ENCODE measurements at places on chromosomes 6 and 20.

DNA sequence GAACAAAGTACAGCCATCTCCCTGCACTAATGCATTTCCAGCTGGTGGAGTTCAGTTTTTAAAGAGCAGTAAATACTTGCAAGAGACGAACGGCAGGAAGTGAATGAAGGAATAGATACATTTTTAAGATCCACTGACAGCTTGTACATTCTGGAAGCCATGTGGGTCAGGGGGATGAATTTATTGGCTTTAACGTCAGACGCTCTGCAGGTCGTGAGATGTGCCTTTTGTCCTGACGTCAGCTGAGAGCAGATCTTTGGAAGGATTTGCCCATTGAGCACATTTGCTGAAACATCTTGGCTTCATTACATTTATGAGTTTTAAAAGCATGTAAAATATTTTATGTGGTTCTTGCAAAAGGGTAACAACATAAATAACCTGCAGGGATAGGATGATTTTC is 29.5 kb upstream of the SALL4 start:
- DNase-seq = no peak

DNA sequence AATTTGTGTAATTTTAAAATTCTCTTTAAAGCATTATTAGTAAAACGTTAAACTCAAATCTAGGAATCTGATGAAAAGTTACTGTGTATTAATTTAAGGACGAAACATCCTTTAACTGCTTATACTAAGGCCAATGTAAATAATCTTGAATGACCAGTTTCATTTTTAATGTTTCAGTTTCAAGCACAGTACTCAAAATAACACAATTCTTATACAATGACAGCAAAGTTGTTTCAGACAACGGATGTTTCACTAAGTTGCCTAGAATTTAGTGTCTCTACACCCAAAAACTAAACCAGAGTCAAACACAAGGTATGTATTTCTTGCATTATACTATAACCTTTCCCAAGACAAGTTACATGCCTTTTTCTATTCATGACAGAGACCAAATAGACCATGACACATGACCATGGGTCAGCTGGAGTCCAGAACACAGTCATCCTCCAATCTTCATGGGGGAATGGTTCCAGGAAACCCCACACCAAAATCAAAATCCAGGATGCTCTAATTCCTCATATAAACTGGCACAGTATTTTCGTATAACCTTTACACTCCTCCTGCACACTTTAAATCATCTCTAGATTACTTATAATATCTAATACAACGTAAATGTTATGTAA is 7.7 kb downstream of the PHIP start:
- DNase-seq = no peak

DNA sequence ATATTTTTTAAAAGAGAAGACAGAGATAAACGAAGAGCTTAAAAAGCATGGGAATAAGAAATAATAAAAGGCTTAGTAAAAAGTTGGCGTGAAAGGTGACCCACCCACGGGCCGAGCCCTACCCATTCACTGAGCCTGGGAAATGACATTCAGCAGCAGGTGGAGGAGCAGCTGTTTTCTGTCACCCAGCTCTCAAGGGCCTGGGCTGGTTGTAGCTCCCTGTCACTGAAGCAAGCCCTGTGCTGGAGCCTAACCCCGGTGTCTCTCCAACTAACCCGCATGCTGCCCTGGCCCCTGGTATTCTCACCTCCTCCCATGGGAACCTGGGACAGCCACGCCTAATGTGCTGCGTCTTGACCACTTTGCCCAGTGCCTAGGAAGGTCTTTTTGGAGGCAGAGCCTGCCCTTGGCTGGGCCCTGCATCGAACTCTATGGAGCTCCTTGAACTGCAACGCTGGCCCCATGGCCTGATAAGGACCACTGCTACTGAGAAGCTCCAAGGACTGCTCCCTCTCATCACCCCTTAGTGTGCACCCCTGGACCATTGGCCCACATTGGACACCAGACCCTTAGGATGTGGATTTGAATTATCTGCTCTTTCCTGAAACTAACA is 68.8 kb upstream of the IYD start:
- no peak for DNase-seq

GRCh38 chr20:62168890-62169435 is 13.9 kb upstream of the MTG2 start:
- DNase-seq = no peak

- DNase-seq = no peak
Observed at GRCh38 chr6:24522228-24523176, 27.7 kb downstream of the ALDH5A1 start.

DNA sequence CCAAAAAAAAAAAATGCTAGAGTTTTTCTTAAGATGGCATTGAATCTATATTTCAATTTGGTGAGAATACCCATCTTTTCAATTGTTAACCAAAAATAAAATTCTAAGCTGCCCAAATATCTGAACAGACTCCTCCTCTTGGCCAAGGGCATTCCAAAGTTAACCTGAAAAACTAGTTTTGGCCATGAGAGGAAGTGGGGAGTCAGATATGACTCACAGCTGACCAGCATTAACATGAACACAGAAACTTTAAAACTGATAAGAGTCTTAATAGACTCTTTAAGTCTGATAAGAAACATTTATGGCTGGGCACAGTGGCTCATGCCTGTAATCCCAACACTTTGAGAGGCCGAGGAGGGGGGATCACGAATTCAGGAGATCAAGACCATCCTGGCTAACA is 171.3 kb downstream of the FAXC start:
- DNase-seq = peak; percentile 52

DNA sequence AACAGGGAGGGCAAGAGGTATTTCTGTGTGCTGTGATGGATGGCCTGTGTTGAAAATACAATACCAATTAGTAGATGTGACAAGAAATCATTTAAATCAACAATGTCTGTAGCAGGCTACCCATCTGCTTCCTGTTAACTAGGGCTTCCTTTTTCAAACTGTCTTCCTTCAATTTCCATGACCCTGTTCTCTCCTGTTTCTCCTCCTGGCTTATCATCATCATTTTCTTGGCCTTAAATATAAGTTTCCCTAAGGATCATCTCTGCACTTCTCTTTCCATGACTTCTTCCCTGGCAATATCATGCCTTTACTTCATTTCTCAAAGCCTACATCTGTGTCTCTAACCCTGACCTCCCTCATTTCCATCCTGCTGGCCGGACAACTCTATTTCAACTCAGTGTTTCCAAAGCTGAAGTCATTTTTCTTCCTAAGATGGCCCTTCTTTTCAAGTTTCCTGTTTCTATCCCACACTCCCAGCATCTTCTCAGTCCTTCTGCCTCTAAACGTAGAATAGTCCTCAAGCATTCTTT is 18.2 kb downstream of the ZC2HC1B start:
- no peak for DNase-seq

GRCh38 chr20:13840093-13840465 is 55.3 kb downstream of the NDUFAF5 start:
- DNase-seq = no peak

- DNase-seq = peak; percentile 76
Observed at GRCh38 chr20:2172305-2173175, 70.9 kb downstream of the STK35 start.

DNA sequence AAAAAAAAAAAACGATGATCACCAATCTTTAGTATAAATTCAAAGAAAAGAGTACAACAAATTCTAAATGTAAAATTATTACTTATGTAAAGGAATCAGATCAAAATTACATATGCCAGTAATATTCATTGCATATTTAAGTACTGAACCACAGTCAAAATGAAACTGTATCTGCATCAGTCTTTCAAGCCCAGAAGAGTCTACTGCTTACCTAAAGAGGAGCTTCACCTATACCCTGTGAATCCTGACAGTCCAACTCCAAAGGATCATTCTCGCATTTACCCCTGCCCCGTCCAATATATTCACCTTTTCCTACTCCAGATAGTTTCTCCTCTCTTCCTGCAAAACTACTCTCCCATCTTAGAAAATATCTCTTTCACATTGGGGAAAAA is 9.2 kb downstream of the ATG5 start:
- no peak for DNase-seq

DNA sequence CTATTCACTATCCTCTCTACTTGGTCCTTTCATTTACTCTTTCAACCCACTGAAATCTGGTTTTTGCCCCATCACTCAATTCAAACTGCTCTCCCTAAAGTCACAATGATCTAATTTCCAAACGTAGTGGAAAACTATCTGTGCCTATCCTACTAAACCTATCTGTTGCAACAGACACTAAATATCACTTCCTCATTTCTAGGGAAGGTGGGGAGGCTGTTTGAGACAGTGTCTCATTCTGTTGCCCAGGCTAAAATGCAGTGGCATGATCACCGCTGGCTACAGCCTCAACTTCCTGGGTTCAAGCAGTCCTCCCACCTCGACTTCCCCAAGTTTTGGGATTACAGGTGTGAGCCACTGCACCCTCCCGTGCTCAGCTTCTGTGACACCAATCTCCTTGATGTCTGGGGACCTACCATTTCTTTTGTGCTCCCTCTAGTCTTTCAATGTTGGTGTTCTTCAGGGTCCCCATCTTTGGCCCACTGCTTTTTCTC is 8.8 kb downstream of the RANBP9 start:
- DNase-seq = no peak

GRCh38 chr20:15802020-15802419 is 771.2 kb downstream of the KIF16B start:
- DNase-seq = no peak

- no peak for DNase-seq
Observed at GRCh38 chr6:80319196-80319595, 212.7 kb downstream of the BCKDHB start.

DNA sequence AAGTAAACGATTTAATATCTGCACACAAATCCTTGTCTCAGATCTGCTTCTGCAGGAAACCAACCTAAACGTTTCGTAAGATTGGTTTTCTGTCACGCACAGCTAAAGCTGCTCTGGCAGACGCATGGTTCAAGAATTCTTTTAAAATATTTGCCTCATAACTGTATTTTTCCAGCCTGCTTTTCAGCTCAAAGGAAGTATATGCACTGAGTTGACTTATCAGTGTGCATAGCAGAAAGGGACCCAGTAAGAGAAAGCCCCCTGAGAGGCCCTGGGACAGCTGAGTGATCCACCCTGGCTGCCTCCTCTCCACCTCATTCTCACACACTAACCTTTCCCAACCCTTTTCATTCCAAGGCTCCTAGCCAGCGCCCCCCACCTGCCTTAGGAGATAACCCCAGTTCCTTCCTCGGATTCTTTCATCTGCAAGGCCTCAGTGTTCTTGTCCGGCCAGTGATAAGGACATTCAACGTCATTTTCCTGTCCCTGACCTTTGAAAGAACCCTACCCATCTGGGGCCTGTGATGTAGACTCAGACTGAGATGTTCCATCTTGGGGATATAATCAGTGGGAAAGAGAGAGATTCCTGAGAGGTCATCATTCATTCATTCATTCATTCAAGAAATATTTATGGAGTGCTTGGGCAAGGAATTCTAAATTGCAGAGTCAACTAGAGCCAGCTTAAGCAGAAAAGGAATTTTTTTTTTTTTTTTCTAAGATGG is 22.4 kb upstream of the SLC9A8 start:
- no peak for DNase-seq

GRCh38 chr6:53959717-53960116 is 151.5 kb upstream of the MLIP start:
- DNase-seq = no peak

DNA sequence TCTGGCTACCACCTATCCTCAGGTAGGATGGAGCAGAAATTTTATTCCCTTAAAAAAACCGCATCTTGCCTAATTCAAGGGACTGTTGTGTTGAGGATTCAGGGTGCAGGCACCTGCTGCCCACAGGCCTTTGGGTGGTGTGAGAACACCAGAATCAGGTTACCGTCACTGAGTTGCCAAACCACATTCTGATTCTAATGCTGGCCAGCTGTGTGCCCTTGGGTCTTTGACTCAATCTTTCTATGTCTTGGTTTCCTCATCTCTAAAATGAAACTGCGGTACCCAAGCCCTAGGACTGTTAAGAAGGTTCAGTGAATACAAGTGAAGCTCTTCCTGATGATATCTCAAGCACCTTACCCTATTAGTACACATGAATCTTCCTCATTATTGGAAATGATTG is 827.3 kb downstream of the DHX35 start:
- DNase-seq = no peak

GRCh38 chr20:58720890-58721289 is 28.3 kb downstream of the NPEPL1 start:
- DNase-seq = no peak

DNA sequence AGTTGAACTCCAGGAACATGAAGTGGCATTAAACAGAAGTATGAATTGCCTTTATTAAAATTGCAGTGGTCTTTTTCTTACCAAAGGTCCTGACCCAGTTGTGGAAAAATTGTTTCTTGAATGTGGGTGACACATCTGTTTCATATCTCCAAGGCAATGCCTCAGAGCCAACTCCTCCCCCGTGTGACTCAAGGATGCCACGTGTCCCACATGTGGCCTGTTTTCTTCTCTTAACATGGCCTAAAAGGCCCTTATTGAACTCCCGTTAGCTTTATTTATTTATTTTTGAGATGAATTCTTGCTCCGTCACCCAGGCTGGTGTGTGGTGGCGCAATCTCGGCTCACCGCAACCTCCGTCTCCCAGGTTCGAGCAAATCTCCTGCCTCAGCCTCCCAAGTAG is 128.4 kb upstream of the ESR1 start:
- no peak for DNase-seq
